ENCODE measurements at places on chromosomes 5 and 9.

DNA sequence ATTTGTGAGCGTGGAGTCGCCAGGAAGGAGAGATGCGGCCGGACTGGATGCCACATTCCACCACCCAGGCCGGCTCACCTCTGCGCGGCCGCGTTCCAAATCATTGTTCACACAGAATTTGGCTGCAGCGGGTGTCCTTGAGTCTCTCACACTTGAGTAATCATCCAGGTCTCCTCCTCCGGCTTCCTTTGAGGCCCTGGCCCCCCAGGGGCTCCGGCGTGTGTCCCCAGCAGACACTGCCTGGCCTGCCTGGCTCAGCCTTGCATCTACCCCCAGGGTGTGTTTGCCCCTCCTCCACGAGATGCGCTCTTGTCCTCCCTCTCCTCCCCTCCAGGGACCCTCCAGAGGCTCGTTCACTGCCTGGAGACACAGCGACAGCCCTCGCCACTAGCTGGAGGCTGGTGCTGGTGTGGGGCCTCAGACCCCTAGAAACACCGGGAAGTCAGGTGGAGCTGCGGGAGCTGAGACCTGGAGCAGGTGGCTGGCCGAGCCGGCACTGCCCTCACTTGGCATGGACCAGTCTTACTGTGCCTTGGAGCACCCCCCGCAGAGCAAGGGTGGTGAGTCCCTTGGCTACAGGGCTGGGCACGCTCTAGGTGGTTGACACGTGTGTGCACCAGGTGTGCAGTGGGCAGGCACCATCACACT is 7.0 kb upstream of the SLC9A3 start:
- DNase-seq, result no peak

GRCh38 chr5:34827588-34828506 is 11.1 kb upstream of the TTC23L start:
- no peak for DNase-seq

DNA sequence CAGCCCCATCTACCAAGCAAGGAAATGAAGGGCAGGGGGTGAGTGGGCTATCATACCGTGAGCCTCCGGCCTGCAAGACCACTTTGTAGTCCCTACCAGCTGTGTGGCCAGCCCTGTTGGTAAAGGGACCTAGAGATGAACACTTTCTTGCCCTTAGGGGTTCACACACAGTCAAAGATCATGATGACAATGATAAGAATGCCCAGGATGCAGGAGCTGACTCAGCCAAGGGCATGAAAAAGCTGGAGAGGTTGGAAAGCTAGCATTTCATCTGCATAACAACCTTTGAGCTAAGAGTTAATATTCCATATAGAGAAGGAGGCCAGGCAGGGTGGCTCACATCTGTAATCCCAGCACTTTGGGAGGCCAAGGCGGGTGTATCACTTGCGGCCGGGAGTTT is 19.2 kb upstream of the FGFR4 start:
- DNase-seq, result no peak

DNA sequence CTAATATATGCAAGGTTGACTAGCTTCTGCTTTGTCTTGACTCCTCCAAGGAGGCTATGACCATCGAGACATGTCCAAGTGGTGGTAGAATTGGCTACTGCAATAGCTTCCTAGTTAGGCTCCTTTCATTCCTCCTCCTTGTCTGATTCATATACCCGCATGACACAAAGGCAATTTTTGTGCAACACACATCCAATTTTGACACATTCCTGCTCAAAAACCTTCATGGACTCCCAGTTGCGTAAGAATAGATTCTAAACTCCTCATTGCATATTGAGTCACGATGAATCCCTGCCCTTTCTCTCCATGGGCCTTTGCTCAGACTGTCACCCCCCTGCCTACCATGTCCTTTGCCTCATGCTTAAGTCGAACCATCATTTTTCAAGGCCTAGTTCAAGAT is 344.5 kb downstream of the ACTL7B start:
- DNase-seq, result no peak

GRCh38 chr9:105275938-105276337 is 31.5 kb downstream of the SLC44A1 start:
- no peak for DNase-seq

DNA sequence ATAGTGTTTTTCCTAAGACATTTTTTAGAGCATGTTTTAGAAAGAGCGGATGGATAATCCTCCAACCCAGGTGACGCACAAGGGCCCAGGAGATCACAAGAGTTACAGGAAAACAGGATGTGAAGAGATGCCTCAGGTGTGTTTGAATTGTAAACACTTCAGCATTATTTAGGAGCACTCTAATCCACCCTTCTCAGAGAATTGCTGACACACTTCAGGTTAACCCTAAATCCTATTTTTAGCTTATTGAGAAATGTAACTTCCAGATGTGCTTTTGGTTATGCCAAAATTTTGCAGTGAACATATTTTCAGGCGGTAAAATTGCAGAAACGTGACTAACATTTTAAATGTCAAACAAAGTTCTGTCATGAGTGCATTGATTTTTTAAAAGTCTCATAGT is 755.4 kb upstream of the CTNND2 start:
- no peak for DNase-seq

DNA sequence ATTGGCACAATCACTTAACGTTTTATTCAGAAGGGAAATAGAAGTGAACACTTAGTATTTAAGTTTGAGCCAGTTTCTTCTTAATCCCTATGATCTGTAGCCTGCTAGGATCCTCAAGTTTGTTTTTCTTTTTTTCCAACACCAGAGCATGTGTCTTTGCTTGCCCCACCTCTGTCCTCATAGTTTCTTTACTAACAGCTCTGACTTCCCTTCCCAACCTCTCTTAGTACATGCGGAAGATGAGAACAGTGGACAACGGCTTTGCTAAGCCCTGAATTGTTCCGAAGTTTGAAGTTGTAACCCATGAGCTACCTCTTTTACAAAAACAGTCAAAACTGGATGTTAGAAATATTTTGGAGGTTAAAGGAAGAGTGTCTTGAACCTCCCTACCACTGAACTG is 61.7 kb upstream of the TAF11L2 start:
- DNase-seq, result no peak

- no peak for DNase-seq
These were observed 987 bp downstream of the FBXW5 start for GRCh38 chr9:136943291-136944211.

DNA sequence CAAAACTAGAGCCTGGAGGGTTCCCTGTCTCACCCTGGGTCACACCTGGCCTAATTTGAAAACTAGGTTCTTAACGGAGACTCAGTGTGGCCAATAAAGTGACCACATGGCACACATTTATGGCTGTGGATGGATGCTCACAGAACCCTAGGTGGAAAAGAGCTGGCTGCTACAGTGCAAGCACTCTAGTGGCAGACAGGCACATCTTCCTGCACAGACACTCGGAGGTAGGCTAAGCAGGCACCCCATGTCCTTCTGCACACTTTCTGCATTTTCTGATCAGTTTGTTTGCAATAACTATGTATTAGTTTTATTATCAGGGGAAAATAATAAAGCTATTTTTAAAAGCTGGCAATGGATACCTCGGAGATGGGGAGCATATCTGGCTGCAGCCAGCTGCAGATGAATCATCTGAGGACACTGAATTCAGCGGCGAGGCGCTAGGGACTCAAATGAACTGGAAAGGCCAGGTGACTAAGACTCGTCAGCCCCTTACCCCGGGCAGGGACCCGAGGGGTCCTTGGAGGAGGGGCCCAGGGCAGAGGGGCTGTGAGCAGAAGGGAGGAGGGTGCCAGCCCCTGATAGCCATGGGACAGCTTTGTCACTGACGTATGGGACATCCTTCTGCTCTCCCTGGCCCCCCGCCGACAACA is 96.2 kb downstream of the OLFM1 start:
- DNase-seq, result no peak

DNA sequence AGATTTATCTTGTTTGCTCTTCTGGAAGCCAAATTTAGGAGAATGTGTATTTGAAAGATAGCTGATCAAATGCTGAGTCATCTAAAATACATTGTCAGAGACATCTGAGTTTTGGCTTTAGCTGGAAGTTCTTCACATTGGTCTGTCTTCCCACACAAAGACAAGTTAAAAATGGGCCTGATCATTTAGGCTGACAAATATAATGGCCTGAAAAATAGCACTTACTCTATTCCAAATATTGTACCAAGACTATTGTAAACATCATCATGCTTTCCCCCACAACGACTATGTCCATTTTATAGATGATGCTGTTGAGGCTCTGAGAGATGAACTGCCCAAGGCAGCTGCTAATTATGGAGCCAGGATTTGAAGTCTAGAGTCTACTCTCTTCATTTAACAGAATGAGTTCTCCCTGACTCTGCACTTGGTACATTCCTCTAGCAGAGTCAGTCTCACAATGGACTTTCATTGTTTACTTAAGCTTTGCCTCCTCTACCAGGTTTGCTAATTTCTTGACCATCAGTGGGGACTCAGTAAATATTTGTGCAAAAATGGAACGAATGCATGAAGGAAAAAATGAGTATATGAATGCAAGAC is 619.4 kb upstream of the KLF4 start:
- no peak for DNase-seq

- DNase-seq, result no peak
These were observed 370.8 kb downstream of the TMEM38B start for GRCh38 chr9:106065136-106065535.

DNA sequence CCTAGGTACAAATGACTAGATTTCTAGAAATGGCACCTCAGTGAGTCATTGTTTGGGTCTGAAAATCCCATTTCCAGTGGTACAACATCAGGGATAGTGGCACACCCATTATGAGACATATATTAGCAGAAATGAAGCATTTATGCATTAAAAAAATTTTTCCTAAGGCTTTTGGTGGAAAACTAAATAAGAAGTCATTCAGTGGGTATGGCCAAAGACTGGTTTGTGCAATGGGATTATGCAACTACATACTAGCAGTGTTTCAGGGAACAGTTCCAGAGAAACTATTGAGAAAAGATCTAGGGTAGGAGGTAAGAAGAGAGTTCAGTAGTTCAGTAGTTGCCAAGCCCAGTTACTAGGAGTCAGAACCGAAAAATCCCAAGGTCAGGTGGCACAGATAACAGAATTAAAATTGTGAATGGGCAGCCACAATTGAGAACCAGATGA is 106.5 kb upstream of the HAPLN1 start:
- no peak for DNase-seq

DNA sequence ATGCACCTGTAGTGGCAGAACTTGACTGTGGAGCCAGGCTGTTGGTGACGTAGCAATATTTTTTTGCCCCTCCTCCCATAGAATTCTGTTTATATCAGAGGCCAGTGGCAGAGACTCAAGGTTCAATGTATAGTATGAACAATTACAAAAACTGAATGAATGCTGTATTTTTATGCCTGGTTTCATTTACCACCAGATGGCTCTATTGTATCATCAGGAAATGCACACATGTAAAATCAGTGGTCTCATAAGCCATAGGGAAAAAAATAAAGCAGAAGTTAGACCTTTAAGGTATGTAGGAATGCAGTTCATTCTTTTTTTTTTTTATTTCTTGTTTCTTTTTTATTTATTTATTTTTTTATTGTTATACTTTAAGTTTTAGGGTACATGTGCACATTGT is 43.6 kb downstream of the CCDC192 start:
- DNase-seq, result no peak

DNA sequence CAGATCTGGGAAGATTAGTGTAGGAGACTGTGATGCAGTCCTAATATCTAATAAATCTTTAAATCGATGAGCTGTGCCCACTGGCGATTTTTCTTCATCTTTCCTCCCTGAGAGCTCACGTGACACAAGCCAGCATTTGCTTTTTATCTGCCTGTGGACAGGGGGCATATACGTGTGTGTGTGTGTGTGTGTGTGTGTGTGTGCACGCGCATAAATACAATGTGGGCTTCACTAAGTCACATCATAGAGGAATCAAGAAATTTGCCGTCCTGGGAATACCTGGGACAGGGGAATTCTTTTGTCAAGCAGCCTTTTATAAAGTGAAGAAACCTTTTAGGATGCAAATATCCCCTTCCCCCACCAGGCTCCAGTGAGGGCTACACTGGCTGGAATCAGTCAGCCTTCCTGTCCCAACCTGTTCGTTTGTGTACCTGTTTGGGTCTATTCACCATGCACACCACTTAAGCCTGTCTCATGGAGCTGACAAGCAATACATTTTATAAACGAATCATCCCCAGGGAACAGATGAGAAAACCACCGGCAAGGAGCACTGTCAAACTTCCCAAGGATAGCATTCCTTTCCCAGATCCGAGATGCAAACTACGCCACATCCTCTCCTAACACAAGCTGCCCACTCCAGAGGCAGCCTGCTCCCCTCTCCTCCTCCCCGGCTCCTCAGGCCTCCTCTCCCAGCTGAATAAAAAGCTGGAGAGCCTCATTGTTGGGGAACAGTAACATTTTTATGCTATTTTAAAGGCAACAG is 2.7 kb downstream of the EPB41L4B start:
- no peak for DNase-seq

DNA sequence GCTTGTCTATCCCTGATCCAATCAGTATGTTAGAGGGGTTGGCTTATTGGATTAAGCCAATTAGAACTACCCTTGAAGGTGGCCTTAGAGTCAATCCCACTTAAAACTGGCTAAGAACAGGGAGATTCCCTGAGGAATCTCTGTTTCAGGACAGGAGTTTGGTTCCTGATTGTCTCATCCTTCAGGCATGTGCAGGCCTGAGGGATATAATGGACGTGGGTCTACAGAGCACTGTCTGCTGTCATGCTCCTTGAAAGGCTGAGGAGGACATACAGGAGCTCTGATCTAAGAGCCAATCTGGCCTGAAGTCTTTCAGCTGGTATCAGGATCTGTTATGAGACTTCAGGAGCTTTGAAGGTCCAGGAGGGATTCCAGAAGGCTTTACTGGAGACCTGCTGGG is 36.2 kb upstream of the PRXL2C start:
- DNase-seq, result no peak

Data from stimulated activated CD4-positive, alpha-beta T cell treated with anti-CD3 and anti-CD28 coated beads, TNF-alpha, amount 100 ng/mL, for 1 hour (primary cell).